ENCODE measurements at places on chromosomes 6 and 20.

DNA sequence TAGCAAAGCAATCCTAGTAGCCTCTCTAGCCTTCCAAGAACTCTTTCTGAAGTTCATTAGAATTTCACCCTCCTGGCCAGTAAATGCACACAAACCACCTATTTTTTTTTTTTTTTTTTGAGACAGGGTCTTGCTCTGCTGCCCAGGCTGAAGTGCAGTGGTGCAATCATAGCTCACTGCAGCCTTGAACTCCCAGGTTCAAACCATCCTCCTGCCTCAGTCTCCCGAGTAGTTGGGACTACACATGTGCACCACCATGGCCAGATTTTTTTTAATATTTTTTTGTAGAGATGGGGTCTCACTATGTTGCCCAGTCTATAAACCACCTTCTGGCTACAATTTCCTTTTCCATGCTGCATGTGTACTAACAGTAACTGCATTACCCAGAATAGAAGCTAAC is 301.3 kb downstream of the ZNF217 start:
- no peak for DNase-seq

DNA sequence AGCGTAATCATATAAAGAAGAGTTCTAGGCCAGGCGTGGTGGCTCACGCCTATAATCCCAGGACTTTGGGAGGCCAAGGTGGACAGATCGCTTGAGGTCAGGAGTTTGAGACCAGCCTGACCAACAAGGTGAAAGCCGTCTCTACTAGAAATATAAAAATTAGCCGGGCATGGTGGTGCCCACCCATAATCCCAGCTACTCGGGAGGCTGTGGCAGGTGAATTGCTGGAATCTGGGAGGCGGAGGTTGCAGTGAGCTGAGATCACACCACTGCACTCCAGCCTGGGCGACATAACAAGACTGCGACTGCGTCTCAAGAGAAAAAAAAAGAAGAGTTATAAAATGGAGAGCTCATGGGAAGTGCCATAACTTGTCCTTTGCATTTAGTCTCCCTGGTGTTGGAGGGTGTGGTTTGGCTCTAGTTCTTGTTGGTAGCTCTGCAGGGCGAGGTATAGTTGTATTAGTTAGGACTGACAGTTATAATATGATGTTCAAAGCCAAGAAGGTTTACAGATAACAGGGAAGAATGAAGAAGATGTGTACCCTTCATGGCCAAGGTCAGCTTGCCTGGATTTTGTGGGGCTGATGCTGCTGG is 54.8 kb downstream of the UTRN start:
- DNase-seq: no peak

DNA sequence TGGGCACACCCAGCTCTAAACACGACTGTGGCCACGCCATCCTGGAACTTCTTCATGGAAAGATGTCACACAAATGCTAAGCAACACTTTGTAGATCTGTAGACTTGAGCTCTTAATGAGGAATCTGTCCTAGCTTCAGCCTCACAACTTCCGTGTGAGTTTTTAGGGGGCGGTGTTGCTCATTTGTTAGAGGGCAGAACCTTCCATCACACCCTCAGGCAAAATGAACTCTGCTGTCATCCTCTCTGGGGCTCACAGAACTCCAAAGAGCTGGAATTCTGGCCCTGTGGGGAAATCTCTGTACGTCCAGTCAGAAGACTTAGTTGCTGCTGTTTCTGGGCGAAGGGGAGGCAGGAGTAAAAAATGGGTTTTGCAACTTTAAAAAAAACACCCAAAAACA is 49.8 kb downstream of the NRN1 start:
- no peak for DNase-seq

GRCh38 chr20:57615445-57615811 is 4.8 kb downstream of the ZBP1 start:
- DNase-seq: no peak

GRCh38 chr20:710780-711450 is 35.3 kb upstream of the SCRT2 start:
- no peak for DNase-seq

DNA sequence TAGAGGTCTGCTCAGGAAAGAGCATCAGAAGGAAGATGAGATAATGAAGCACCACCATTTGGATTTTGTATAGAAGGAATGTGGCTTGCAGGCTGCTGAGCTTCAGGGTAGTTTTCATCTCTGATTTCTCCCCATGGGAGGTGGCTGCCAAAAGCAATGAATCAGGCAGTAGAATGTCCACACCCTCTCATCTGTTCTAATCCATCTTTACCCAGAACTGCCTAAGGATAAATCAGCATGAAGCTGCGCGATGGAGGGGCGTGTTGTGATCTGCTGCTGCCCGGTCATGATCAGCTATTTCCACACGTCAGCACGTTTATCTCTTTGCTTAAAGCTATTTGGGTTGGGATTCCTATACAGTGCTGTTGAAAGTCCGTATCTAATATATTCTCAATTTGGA is 295.4 kb downstream of the FOXA2 start:
- no peak for DNase-seq

- DNase-seq: no peak
These were observed 46.3 kb downstream of the BTBD9 start for GRCh38 chr6:38593409-38593808.

- no peak for DNase-seq
These were observed 325.6 kb downstream of the UBE3D start for GRCh38 chr6:82740072-82740471.

DNA sequence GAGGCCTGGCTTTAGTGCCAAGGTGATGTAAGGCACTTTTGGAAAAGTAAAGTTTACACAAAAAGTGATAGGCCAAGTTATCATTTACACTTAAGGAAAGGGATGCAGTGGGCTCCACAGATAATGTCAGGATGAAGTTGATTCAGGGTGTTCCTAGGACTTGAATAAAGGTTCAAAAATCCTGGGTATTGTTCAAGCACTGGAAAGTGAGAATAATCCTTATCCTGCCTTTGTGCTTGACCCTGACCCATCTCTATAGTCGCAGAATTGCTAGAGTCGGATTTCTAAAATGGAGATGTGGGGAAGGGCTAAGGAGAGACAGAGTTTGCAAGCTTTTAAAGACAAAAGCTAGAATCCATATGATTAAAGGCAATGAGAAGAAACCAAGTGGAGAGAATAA is 115.6 kb downstream of the TIAM2 start:
- no peak for DNase-seq

- DNase-seq: no peak
These were observed 129.1 kb upstream of the SALL4 start for GRCh38 chr20:51931371-51931781.

DNA sequence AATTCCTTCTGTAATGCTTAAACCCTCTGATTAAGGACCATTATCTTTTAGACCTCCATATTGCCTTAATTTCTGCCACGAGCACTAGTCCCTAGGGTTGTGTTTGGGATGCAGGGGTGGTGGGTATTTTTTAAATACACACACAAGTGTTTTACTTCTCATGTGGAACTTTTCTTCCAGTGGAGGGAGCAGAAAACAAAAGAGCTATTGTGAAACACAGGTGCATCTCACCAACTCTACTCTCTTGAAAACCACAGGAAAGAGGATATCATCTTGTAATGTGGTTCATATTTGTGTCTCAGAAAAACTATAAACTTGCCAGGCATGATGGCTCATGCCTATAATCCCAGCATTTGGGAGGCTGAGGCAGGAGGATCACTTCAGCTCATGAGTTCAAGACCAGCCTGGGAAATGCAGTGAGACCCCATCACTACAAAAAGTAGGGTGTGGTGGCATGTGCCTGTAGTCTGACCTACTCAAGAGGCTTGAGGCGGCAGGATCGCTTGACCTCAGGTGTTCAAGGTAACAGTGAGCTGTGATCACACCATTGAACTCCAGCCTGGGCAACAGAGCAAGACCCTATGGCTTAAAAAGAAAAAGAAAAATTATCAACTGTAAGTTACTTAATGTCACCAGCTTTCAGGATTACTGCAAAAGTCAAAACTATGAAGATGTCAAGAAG is 37.3 kb downstream of the MRS2 start:
- no peak for DNase-seq

GRCh38 chr6:4503700-4504099 is 272.5 kb upstream of the CDYL start:
- DNase-seq: no peak

GRCh38 chr6:124812067-124812466 is 150.2 kb upstream of the RNF217 start:
- no peak for DNase-seq

DNA sequence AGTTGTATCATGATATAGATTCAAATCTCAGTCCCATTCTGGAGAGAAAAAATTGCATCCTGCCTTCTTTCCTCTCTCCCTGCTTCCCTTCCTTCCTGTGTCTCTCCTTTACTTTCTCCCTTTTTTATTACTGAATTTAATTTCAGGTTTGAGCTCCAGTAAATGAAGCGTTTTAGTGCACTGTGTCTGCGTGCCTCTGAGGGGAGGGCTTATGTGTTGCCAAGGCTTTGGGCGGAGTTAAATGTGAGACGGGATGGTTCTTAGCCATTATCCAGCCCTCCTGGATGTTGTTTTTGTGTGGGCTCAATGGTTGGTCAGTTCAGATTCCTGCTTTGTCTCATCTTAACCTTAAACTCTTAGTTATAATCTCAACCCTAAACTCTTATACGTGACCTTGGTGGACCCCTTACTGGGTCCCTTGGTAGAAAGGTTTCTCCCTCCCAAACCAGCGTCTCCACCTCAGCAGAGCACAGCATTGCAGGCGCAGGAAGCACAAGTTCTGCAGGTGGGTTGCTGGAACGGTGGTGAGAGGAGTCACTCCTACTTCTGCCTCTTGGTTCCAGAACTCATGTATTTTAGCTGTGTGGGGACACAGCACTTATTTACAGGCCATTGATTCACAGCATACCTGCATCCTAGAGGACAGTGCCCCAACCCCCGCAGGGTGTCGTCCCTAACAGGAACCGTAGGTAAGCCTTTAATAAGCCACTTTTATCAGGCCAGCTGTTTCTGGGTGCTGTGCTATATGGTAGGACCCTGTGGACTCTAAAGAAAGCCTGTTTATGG is 68.5 kb downstream of the DNAH8 start:
- DNase-seq: no peak

DNA sequence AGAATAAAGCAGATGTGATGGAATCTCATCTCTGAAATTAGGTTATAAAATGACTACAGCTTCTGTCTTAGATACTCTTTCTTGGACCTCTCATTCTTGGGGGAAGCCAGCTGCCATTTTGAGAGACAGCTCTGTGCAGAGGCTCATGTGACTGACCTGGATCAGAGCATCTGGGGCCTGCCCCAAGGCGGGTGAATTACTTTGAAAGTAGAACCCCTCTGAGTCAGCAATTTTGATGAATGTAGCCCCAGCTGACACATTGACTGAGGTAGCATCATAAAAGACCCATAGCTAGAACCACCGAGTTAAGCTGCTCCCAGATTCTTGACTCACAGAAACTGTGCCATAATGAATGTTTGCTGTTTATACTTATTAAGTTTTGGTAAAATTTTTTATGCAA is 124.5 kb downstream of the THEMIS start:
- no peak for DNase-seq

GRCh38 chr6:163605385-163606097 is 191.0 kb downstream of the QKI start:
- DNase-seq: no peak

DNA sequence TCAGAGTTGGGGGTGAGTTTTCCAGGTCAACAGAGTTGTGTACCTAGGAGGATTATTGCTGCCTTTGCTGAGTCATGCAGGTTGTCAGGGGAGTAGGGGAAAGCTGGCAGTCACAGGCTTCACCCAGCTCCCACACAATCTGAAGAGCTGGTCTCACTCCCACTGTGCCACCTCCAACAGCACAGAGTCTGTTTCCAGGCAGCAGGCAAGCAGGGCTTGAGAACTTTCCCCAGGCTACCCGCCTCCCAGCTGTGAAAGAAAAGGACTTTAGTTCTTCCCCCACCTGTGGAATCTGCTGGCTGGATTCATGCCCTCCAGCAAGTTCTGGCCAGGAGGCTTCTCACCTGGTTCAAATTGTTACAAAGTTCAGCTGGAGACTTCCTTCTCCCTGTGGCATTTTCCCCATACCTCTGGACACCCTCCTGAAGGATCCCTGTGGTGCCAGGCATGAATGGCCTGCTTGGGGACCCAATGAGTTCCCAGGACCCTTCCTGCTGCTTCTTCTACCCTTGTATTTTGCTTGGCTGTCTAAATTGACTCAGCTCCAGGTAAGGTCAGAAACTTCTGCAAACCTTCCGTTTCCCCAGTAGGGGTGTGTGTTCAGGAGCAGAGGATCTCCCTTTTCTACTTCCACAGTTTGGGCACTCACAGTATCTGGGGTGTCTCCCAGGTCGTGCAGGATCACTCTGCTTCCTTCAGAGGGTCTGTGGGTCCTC is 378.1 kb upstream of the MAN1A1 start:
- DNase-seq: no peak

DNA sequence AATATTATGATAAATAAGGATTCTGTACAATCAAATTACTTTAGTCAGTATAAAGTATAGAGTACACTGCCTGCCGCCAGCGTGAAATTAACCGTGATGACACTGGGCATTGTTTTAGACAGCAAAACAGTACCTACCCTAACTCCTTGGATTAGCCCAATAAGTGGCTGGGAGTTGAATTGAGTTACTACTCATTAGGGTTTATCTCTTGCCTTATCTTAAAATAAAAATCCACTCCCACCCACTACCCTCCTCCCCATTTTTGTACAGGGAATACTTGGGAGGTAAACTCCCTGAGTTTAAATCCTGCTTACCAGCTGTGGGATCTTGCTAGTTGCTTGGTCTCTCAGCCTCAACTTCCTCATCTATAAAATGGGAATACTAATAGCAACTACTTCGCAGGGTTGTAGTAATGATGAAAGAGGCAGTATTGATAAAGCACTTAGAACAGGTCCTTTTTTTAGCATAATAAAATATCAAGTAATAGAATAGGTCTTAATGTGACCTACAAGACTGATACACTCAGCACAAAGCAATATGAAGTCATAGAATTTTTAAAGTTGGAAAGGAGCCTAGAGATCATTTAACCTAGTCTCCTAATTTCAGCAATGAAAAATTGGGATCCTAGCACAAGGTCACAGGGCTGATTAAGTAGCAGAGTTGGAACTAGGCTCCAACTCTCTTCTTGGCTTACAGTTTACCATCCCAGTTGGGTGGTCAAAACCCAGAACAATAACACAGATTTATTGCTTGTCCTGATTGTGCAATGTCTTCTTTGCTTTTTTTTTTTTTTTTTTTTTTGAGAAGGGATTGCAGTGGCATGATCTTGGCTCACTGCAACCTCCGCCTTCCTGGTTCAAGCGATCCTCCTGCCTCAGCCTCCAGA is 23.8 kb downstream of the PHACTR2 start:
- no peak for DNase-seq
